Urothelium cell line (cell line): ENCODE measurements at places on chromosomes 4 and X.
A peak's percentile ranks its signal among the peaks of the same experiment; 100 is the strongest.

DNA sequence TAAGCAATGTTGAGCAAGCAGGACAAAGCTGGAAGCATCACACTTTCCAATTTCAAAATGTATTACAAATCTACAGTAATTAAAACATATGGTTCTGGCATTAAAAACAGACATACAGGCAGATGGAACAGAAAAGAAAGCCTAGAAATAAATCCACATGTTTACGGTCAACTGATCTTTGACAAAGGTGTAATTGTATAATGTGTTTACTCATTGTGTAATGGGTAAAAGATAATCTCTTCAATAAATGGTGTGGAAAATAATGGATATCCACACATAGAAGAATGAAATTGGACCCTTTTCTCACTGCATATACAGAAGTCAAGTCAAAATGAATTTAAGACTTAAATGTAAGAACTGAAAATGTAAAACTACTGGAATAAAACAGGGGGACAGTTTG lies 394.2 kb downstream of the ANKRD50 start:
- DNase-seq = no peak

- DNase-seq = no peak
These were observed 54.2 kb downstream of the PTTG2 start for GRCh38 chr4:38014421-38014852.

DNA sequence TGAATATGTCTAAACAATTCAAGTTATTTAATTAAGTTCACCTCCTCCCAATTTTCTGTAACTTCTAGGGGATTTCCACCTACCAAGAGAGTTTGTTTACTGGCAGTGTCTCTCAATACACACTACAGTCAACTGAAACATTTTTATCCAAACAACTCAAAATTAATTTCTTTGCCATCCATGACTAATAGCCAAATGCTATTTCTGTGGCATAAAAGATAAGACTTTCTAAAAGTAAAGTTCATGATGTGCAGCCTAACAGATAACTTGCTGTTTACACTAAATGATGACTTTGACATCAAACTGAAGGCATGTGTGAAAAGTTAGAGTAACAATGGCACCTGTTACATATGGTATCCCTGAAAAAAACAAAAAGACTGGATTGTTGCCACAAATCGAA lies 7.3 kb downstream of the TAB3 start:
- no peak for DNase-seq

DNA sequence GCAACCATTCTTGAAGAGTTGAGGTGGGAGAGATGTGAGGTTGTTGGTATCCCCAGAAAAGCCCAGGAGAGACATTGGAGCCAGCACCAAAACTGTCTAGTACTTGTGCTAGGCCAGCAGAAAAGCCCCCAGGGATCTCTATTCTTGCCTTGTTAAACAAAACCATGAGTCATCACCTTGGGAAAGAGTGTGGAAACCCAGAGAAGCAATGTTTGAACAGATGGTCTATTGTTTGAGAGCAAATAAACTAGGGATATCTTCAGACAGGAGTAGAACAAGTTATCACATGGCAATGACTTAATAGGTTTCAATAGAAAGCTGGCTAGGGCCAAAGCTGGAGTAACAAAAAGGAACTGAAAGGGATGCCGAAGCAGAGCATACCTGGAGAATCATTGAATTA lies 195.7 kb upstream of the CASK start:
- peak; percentile 69 for DNase-seq
